NCI-H774 (cell line): ENCODE measurements at places on chromosomes 12 and 14.

- DNase-seq = no peak
These were observed 124.6 kb downstream of the ERC1 start for GRCh38 chr12:1115484-1116231.

DNA sequence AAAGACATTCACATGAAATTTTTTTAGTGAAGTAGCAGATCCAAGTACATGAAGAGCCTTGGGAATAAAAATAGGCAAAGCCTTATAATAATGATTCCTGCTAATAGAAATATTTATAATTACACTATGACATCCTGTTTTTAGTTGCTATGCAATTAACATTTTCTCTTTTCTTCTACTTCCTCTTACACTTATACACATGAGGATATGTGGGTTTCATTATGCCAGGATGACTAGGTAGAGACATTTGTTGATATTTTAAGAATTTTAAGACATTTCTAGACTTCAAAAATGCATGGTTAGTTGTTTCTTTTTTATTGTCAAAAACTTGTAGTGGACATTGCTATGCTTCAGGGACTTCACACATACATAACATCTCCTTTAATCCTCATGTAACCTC, 326.8 kb downstream of the SYT1 start:
- no peak for DNase-seq

DNA sequence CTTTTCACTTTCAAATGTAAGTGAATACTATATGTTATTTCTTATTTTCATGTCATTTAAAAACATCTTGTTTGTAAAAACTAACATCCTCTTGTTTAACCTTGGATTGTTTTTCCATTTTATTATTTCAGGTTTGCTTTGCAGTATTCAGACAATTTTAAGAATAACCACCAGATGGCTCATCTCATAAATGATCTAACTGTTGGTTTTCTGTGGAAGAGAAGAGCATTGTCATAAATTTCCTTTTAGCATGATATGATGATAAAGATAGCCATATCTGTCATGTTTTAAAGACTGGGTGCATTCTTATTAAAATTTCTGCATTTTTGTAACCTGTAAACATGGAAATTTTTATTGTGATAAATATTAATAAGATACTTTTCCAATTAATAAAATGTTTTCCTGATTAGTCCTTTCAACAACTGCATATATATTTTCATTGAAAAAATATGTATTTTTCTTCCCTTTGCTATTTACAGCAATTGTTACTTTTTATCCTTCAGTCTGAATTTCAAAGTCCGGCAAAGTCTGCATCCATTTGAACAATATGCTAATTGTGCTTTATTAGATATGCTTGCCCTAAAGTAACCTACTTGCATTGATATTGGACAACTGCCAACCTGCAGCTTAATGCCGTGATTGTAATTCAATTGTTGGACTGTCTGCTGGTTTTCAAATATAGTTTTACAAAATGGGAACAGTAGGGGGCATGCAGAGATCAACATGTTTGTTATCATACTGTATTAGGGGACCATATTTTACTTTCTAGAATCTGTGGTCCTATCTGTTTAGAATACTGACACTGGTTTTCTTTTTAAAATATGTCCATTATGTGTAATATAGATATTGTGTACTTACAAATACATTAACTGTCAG, 163.4 kb downstream of the GARIN6 start:
- DNase-seq = peak; percentile 64

DNA sequence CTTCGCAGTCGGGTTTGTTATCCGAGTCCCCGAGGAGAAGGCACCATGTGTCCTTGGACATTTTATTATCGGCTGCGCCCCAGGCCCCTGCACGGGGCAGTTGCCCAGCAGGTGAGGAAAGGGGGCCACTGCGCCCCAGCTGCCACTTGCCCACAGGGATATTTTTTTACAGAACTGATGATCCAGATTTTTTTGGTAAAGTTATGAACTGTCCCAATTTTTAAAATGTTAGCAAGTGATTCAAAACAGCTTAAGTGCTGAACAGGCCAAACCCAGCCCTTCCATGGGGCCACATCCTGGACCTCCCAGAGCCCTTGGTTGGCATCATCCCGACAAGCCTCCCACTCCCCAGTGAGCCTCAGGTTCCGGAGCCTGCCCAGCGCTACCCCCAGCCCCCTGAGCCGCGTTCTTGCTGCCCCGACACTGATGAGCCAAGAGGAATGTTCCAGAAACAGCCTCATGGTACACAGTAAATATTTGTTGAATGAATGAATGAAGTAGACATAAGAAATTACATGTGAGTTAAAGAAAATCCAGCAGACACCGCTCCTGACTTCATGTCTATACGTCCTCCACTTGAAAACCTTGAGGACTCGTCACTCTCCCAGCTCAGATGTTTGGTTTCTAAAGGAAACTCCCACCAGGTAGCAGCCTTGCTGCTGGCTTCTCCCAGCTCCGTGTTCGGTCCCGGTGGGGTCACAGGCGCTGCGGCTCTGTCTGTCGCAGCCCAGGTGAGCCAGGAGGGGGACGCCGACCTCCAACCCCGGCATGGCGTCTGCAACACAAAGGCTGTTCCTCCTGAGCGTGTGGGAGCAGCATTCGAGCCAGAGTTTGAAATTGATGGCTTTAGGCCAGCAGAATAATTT, 88.5 kb downstream of the ADGRD1 start:
- DNase-seq = no peak

GRCh38 chr12:24012528-24012927, 63.1 kb upstream of the SOX5 start:
- no peak for DNase-seq

DNA sequence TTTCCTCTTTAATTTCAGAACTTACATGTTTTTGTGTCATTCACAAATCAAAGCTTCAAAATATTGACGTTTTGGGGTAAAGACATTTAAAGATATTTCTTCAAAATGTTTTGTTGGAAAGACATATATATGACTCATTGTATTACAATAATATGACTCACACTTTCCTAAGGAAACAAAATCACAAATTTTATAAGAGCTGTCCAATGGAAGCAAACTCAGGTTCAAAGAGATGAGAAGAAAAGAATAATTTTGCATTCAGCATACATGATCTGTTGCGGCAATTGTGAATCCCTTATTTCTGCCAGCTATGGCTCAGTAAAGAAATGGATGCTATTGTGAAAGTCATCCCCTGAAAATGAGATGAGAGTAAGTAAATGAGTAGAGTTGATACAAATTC, 82.7 kb downstream of the GRIP1 start:
- DNase-seq = no peak

- no peak for DNase-seq
These were observed 4.6 kb downstream of the TMEM120B start for GRCh38 chr12:121717041-121717699.

- peak; percentile 69 for DNase-seq
These were observed 480 bp downstream of the SCAF11 start for GRCh38 chr12:45989721-45990467.

DNA sequence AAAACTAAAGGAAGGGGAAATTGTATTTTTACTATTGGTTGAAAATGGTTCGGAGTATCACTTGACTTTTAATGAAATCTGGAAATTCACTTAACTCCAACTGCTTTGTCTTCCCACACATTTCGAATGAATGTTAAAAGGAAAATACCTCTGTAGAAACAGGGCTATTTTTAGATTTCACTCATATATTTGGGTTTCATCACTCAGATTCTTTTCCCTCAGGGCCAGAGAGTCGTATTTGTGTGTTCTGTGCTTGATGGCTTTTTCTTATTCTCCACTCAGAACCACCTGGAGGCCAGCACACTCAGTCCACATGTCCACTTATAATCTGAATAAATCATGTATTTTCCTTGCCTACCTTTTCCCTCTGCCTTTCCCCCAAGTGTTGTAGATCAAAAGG, 40.0 kb downstream of the DAAM1 start:
- DNase-seq = no peak
